ENCODE measurements at places on chromosomes 3 and 15. TPM values are rescaled to one million over a fixed set of nuclear protein-coding genes. Genes with fewer than 3 reads are reported as not detected.

The SLC51A gene
- total RNA-seq, result not detected

The FBXL2 gene
- total RNA-seq, result 9.0 TPM

The ALG1L2 gene
- total RNA-seq, result not detected

The AP3B2 gene
- 1.8 TPM for total RNA-seq

The CCDC80 gene
- 39.5 TPM for total RNA-seq

The BFSP2 gene
- total RNA-seq, result not detected

The NR1I2 gene
- under 0.01 TPM for total RNA-seq

The DCP1A gene
- total RNA-seq, result 18.3 TPM

The GPR171 gene
- total RNA-seq, result not detected
